GM23248 (cell line): ENCODE measurements at places on chromosomes 5 and 9.

GRCh38 chr9:129828051-129828450 lies 4.1 kb upstream of the TOR1A start:
- DNase-seq: no peak

DNA sequence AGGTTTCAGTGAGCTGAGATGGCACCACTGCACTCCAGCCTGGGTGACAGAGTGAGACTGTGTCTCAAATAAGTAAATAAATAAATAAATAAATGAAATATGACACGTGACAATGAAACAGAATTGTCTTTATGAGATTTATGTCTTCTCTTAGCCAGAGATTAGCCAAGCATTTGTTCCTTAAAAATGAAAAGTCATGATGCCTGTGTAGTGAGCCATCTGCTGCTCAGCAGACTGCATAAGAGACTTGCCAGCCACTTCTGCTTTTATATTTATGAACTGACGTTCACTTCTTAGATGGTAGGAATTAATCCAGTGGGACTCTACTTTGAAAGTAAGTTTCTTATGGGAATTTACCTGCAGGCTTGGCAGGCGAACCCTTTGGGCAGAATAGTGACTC lies 227.4 kb downstream of the NR3C1 start:
- DNase-seq: peak; percentile 50

GRCh38 chr5:96790961-96791504 lies 16.7 kb downstream of the ERAP1 start:
- DNase-seq: peak; percentile 52

DNA sequence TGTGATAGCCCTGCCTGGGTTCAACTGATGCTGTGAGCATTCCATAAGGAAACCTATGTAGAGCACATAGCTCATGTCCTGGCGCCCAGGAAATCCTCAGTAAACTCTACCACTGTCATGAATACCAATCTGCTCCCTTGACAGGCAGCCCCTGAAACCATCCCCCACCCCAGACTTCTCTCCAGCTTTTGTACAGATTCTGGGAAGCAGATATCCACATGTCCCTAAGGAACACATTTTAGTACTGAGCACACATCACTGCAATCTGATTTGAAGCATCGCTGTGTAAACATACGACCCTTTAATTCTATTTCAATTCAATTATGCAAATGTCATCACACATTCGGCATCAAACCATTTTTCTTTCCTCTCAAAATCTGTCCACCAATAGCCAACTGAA lies 89.5 kb upstream of the FSTL4 start:
- no peak for DNase-seq

GRCh38 chr9:129834489-129835127 lies 467 bp downstream of the C9orf78 start:
- peak; percentile 65 for DNase-seq

GRCh38 chr9:2691212-2691611 lies 26.1 kb upstream of the KCNV2 start:
- DNase-seq: peak; percentile 6

- DNase-seq: peak; percentile 56
These were observed at the start of gene EDIL3 for GRCh38 chr5:84384604-84385575. EDIL3 (minus strand) TSS chr5:84384880; CDS start chr5:84384374, 506 bp downstream.

GRCh38 chr5:8845296-8845695 lies 700.6 kb downstream of the SEMA5A start:
- peak; percentile 81 for DNase-seq

DNA sequence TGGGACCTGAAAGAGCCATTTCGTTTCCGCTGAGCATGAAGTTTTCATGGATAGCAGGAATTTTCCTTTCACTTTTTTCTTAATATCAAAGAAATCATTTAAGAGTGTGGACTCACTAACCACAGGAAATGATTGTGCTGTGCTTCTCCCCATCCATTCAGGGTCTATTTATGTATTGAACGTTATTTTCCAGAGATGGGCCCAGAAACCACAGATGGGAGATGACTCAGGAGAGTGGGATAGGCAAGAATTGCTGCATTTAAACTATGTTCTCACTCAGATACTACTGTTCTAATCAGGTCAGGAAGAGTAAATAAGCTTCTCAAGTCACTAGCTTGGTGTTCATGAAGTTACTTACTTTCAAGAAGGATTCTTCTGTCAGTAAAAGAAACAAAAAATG lies 763.8 kb downstream of the DTWD2 start:
- DNase-seq: peak; percentile 33

- DNase-seq: no peak
These were observed 16.7 kb upstream of the SLC25A51 start for GRCh38 chr9:37920471-37921167.

- DNase-seq: peak; percentile 79
These were observed 38.2 kb downstream of the CLINT1 start for GRCh38 chr5:157820593-157821252.

DNA sequence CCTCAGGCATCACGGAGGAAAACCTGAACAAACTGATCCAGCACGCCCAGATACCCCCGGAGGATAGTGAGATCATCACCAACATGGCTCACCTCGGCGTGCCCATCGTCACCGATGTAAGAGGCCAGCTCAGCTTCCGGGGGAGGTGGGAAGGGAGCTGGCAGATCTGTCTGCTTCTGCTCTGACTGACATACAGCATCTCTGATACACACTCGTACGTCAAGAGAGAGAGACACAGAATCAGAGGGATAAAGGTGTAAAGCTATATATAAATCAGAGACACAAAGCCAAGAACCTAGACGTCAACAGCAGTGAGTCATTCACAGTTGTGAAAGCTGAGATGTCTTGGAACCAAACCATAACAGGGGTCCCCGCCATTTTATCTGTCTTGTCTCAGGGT lies 30.1 kb upstream of the CFAP157 start:
- peak; percentile 17 for DNase-seq

DNA sequence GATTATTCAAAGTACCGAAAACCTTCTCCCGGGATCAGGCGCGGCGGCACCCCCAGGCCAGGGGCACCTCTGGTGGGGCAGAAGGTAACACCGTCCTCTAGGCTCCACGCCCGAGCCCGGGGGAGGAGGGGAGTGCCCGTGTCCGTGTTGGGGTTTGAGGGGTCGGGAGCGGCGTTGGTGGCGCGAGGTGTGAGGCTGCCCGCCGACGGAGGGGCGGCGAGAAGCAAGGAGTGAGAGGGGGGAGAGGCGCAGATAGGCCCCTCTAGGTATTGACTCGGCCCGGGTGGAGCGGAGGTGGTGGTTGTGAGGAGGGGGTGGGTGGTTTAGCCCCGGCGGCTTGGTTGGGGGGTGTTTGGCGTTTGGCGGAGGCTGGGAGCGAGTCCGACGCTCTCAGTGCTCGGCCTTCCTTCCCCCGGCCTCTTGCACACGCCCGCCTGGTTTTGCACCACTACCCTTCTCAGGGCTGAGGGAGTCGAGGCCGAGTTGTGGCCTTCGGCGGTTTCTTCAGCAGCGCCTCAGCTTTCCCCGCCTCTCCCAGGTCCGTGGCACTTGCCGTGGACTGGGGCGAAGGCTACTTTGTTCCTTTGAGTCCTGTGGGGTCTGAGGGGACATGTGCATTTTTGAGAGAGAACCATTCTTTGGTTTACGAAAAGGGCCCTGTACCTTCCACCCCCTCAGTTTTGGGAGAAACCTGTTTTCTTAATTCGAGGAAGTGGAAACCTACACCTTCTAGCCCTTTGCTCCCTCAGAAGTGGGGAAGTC lies 450 bp downstream of the GPBP1 start:
- DNase-seq: peak; percentile 70

DNA sequence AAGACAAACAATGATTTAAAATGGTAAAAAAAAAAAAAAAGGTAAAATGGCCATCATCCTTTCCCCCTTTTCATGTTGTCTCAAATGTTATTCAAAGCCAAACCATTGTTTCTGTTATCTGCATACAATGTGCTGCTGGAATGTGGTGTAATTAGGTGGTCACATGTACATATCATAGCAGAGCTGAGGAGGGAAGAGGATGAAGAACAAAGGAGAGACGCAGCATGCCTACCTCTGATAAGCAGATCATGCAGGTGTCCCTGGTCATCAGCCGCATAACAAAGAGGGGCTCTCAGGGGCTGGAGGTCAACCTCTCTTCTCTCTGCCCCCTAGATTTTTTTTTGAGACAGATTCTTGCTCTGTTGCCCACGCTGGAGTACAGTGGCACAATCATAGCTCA lies 141.0 kb downstream of the CARTPT start:
- DNase-seq: no peak

GRCh38 chr5:10671041-10672008 lies 89.7 kb downstream of the DAP start:
- DNase-seq: peak; percentile 31

GRCh38 chr5:175847503-175847902 lies 23.9 kb upstream of the CPLX2 start:
- DNase-seq: peak; percentile 24

DNA sequence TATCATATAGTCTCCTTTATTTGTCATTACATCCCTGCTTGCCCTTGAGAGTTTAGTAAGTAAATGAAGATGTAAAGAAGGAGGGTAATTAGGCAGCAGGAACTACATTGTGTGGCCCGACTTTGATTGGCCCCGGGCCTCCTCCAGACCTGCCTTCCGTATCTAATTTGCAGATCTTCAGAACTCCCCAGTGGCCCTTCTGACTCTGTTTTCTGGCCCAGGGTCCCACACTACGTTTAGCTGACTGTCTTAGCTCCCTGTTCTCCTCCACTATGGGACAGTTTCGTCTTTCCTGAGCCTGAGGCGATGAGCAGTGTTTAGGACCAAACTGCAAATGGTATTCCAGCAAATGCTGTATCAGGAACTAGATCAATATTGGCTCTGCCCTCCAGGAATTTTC lies 21.6 kb upstream of the CTSL start:
- DNase-seq: no peak

GRCh38 chr5:80408484-80409366 lies 861 bp downstream of the ZFYVE16 start:
- DNase-seq: peak; percentile 72

DNA sequence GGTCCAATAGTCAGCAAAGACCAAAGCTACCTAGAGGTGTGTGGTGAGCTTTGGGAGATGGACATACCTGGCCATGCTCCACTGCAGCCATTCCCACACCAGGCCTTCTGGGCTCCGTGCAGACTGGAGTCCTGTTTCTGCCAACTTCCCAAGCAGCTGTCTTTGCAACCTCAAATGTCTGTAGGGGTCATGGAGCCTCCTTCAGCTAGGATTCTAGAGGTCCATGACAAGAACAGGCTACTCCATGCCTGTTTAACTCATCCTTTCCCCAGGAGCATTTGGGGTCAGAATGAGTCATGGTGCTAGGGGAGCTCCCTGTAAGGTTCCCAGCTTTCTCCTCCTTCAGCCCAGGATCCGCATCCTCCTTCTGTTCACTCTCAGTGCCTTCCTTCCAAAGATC lies 17.1 kb downstream of the VPS13A start:
- no peak for DNase-seq

DNA sequence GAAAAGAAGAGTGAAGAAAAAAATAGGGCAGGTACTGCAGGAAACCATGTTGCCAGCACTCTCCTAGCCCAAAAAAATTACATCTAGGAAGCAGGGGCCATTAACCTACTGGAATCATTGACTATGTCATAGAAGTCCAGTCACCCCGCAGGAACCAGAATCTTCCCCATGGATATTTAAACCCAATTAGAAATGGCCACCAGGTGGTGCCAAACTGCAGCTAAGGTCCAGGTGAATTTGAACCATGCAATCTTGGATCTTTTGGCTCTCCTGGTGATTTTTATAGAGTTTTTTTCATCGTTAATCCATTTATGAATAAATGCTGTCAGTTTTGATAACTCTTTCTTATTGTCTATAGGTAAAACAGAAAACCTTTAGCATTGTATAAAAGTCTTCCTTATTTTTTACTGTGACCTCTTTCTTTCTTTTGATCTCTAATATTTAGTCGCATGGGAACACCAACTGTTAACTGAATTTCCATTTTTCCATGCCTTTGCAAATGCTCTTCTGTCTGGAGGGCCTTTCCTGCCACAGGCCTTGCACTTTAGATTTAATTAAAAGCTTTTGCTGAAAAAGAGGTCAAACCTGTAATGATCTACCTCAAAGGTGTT lies 147.5 kb upstream of the FGF10 start:
- peak; percentile 63 for DNase-seq

DNA sequence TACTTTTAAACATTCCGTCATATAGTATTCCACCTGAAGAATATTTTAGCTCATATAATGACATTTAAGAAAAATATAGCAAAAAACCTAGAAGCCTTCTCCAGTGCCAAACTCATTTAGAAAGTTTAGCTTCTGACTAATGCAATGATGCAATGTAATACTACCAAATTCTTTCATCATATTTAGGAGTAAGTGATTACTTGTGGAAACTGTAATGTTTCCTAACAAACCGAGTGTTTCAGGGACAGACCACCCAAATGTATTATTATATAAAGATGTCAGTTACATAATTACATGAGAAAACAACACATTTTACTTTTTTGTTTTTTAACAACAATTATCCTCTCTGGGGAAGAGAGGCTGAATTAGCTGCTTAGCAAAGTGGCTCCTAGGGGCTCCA lies 316.2 kb downstream of the ARL15 start:
- peak; percentile 81 for DNase-seq
